ENCODE measurements at places on chromosomes 11 and 22. TPM values are rescaled to one million over a fixed set of nuclear protein-coding genes. Genes with fewer than 3 reads are reported as not detected.
A peak's percentile ranks its signal among the peaks of the same experiment; 100 is the strongest.

- no peak for DNase-seq
These were observed 21.6 kb downstream of the APOL5 start for GRCh38 chr22:35739076-35739930.

DNA sequence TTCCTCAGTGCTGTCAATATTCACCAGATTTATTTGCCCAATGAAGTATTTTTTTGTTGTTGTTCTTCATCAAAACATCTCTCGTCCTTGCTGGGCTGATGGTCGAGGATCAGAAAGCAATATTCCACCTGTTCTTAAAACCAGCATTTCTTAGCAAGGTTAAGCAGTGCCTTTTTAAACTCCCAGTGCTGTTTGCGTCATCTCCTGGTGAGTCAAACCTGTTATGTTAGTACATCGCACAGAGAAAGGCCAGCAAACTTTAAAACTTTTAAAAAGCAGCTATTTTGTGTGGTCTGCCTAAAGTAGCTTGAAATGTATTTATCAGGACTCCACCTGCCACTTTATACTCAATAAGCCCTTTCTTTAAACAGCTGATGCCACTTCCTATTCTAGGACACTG, 802.0 kb downstream of the KCNA4 start:
- peak; percentile 54 for DNase-seq

GRCh38 chr22:50444663-50445062, 30.2 kb downstream of the SBF1 start:
- peak; percentile 37 for DNase-seq

GRCh38 chr22:31343235-31344191, 2.6 kb downstream of the PATZ1 start:
- DNase-seq: no peak

GRCh38 chr11:119093942-119094815, 7.5 kb downstream of the DPAGT1 start:
- no peak for DNase-seq

DNA sequence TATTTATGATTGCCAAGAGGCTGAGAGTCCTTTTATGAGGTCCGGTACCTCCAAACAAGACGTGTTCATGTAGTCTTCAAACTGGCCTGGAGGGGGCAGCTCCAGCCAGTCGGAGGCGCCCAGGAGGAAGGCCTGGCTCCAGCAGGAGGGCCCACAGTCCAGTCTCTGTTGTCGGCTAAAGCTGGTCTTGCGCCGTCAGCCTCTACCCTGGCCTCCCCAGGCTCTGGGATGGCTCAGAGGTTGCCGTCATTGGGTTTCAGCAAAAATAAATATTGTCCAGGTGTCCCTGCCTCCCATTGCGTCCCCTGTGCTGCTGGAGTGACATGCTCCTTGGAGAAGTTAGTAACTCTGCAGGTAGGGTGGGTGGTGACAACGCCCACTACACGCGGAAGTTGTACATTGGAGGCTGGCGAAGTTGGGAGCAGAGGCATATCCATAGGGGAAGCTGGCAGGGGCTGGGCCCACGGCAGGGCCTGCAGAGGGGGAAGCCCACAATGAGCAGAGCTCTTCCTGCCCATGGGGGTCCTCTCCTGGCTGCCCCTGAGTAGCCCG, 1.0 kb upstream of the SLC25A1 start:
- peak; percentile 80 for DNase-seq

DNA sequence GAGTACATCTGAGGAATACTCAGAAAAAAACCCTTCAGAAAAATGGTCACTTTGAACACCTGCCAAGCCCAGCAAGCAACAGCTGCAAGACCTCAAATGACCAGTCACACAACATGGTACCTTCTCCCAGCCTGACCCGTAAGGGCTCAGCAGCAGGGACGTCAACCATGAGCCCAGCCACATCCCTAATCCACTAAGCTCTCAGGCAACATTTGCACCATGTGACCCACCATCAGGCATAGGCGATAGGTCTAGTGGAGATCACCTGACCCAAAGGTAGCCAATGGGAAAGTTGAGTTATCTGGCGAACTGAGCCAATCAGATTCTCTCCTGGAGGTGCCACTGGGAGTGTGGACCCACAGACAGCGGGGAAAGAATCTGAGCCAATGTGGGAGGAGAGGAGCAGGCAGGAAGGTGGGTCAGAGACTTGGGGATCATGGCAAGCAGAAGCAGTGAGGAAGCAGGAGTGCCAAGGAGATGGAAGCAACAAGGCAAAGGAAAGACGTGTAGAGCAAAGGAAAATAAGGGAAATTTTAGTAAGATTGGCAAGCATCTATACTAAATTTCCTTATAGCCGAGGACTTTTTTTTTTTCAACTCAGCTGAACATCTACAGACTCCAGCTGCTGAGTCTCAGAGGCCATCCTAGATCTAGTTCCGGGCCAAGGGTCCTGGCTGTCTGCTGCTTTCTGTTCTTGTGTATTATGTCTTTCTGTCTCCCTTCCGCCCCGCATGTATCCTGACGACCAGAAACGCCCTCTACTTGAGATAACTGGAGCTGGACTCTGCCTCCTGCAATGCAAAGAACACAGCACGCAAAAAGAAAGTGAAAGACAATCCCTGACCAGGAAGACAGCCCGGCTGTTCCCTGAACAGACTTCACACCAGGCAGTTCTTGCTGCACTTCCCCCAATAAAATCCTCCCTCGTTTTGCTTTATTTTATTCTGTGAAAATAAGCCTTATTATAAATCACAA, 11.0 kb upstream of the PLAAT2 start:
- peak; percentile 41 for DNase-seq

DNA sequence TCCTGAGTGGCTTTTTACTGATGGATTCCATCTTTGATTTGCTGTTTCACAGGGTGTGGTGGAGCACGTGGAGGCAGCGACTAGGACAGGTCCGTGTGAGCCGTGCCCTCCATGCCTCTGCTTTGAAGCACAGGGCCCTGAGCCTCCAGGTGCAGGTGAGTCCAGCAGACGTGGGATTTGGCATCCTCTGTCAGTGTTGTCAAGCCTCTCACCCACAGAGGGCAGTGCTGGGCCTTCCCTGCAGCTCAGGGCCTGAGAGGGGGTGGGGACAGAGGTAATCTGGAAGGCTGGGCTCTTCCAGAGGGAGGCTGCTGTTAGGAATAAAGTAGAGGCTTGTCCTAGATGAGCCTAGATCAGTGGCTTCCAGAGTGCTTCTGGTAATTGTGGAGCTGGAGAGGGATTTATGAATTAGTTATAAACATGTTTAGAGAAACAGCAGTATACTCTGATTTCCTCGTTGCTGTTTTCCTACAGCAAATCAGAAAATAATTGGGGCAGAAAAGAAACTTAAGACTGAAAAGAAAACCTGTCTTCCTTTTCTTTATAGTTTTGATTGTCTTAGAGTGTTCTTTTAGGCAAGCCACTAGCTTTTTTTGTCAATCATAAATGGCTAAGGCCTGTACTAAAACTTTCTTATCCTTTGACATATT, 65.0 kb downstream of the SFI1 start:
- peak; percentile 84 for DNase-seq

DNA sequence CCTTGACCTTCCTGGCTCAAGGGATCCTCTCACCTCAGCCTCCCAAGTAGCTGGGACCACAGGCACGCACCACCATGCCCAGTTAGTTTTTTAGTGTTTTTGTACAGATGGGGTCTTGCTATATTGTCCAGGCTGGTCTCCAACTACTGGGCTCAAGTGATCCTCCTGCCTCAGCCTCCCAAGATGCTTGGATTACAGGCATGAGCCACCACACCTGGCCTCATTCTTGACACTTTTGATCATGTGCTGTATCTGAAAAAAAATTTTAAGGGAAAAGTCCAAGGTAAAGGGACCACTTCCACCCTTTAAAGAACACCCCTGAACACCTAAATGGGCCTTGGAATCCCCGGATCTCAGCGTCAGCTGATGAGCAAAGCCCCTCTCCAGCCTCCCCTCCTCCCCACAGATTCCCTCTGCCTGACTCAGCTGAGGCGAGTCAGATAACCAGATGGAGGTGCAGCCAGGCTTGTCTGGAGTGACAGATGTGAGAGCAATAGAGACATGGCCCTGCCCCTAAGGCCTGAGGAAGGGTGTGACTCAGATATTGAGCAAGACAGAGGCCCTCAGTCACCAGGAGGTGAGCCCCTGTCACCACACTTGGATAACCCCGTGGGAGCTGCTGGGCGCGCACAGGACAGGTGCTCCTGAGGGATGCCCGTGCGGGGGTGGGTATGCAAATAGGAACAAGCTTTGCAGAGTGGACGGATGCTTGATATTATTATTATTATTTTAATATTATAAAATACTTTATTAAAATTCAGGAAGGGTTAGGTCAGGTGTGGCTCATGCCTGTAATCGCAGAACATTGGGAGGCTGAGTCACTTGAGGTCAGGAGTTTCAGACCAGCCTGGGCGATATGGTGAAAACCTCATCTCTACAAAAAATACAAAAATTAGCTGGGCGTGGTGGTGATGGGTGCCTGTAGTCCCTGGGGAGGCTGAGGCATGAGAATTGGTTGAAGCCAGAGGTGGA, 5.0 kb upstream of the CCDC88B start:
- DNase-seq: peak; percentile 98

The ST13 gene
- 191 TPM for total RNA-seq
